ENCODE measurements at places on chromosomes 7 and 10.

DNA sequence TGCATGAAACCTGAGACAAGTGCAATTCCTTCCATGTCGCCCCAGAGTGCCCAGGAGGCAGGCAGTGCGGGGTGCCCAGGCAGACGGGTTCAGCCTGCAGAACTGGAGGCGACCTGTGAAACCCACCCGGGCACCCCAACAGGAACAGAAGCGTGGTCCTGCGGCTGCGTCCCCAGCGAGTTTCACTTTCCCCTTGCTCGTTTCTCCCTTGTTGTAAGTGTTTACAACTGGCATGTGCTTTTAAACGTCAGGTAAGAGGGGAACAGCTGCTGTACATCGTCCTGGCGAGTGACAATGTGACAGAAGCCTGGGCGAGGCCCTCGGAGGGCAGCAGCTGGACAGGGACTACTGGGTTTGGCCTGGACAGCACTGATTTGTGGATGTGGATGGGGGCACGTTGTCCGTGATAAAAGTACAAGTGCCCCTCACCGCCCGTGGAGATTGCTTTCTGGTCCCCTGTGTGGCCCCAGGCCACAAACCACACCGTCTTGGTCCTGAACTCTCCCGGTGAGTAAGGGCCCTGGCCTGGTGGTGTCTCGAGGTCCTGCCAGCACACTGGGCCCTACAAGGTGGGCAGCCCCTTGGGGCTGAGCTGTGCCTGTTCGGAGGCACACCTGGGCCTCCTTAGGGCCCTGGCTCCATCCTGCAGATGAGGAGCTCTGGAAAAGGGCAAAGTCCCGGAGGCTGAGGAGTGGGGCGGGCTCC is 4.0 kb downstream of the VENTX start:
- DNase-seq, result no peak

DNA sequence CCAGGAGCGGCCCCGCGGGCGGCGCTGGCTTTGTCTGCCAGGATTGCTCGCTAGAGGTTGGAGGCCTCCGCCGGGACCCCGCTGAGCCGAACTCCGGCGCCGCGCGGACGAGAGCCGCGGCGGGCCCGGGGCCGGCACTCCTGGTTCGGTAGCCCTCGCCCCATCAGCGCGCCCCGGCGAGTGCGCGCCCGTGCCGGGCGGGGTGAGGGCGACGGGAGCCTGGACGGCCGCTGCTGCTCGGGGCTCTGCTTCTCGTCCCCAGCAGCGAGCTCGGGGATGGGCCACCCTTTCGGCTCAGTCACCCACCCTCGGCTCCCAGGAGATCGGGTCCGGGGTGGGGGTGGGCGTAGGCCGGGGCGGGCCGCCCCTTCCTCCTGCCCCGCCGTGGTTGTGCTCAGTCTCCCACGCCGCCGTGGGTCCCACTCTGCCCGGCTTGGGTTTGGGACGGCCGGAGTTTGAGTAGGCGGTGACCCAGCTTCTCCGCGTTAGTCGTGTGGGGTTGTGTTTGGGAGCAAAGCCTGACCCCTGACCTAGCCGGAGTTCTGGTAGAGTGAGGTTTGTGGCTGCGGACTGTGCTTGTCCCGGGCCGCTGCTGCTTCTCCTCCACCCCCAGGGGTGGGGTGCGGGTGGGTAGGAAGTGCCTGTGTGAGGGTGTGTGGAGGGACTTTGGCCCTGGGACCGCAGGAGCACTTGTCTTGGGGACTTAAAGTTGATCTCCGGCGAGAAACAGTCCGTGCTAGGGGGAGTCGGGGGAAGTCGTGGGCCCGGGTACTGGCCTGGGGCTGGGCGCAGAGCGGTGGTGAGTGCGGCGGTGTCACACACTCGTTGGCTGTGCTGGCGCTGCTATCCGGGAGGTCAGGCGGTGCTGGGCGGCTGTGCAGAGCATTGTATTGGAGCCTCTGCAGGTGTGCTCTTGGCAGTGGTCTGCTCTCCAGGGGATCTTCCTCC is 677 bp downstream of the TSPAN14 start:
- DNase-seq, result no peak

GRCh38 chr7:44184873-44185446 is 4.3 kb downstream of the GCK start:
- DNase-seq, result no peak

DNA sequence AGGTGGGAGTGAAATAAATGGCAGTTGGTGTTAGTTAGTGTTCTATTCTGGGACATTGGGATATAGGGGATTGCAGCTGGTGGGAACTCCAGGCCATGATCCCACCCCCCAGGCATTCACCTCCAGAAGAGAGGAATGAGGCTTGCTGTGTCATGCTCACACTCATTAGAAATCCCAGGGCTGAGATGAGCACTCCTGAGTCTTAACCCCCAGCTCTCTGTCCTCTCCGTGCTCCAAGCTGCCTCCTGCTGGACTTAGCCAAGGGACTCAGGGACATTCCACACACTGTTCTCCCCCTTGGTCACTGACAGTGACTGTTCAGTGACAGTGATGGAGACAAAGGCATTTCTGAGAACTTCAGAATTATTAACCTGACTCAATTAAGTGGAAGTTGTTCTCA is 21.5 kb downstream of the CYP26A1 start:
- no peak for DNase-seq

GRCh38 chr7:1247527-1248041 is 14.9 kb downstream of the UNCX start:
- DNase-seq, result no peak

DNA sequence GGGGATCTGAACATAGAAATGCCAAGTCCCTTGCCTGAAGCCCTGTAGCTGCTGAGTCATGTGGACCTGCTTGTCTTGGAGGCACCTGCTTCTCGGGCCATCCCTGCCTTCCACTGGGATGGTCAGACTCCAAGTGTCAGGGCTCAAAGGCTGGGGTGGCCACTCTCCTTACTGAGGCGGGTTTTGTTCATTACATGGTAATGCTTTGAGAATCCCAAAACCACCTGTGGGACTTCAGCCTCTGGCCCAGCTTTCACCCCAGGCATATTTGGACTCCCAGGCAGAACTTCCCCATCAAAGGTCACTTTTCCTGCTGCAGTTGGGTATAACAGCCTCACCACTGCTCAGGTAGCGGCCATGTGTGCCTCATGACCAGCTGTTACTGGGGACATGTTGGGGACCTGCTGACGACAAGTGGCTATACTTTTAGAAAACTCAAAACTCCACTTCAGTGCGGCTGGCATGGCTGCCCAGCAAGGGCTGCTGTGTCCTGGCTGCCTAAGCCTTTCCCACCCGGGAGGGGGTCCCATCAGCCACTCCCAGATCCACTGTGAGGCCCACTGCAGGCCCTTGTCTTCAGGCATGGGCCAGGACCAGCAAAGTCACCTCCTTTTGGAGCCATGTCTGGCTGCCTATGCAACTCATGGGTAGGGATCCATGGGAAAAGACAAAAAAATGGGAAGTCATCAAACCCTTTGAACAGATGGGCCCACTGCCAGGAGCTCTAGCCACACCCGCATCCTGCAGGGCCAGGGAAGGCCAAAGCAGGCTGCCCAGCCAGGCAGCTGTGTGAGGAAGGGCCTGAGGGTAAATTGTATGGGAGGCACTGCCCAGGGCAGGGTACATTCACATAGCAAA is 96.7 kb downstream of the ARHGAP22 start:
- DNase-seq, result no peak

DNA sequence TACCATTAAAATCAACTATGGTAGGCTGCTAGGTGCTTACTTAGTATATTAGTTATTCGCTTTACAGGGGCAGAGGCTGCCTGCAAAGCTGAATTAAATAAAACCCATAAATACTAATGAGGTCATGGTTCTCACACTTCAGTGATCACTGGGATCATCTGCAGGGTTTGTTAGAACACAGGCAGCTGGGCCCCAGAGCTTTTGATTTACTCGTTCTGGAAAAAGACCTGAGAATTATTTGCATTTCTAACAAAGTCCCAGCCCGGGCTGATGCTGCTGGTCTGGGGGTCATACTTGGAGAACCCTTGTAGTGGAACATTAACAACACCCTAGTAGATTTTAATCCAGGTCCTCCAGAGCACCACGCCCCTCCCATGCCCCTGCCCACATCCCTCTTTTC is 8.5 kb downstream of the UCN3 start:
- no peak for DNase-seq

DNA sequence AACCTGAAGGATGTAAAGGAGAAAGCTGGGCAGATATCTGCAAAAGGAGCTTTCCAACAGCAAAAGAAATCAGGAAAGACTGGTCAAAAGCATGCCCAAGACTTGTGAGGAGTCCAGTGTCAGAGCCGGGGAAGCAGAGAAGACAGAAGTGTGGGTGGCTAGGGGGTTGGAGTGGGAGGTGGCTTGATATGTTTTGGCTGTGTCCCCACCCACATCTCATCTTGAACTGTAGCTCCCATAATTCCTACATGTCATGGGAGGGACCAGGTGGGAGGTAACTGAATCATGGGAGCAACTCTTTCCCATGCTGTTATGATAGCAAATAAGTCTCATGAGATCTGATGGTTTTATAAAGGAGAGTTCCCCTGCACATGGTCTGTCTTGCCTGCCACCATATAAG is 84.9 kb downstream of the INHBA start:
- no peak for DNase-seq

- no peak for DNase-seq
These were observed 5.1 kb upstream of the CUL1 start for GRCh38 chr7:148693651-148694050.

DNA sequence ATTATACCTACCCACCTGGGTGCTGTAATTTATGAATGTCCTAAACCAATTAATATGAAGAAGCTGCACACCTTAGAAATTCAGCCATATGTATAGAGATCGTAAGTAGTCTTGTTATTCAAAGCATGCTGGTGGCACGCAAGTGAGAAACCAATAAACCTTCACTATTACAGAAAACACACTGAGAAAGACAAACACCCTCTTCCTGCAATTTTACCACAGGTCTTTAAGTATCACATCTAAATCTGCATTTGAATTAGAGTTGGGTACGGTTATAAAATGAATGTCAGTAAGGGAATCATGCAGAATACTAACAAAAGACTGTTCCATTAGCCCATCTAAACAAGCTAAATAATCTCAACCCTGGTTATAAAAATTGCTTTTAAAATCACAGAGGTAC is 33.8 kb downstream of the CCNJ start:
- no peak for DNase-seq

DNA sequence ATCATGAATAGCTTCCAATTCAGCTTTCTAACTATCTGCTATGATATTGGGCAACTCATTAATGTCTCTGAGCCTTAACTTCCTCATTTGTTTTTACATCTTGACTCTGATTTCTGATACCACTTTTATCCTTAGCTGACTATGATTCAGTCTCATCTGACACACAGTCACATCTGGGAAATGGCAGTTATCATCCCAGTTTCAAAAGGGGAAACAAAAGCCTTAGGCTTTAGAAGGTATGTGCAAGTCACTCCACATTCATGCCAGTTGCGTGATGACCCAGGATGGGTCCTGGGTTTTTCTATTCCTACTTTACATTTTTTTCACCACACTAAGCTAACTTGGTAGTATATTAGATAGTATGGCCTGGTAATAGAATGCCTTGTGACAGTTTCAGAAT is 12.7 kb downstream of the SCIN start:
- DNase-seq, result no peak

GRCh38 chr10:8036506-8037198 is 17.8 kb upstream of the GATA3 start:
- no peak for DNase-seq

- DNase-seq, result no peak
These were observed 70.9 kb upstream of the LOXL4 start for GRCh38 chr10:98338896-98339295.

- DNase-seq, result no peak
These were observed 55.0 kb downstream of the CDH23 start for GRCh38 chr10:71451754-71452153.

DNA sequence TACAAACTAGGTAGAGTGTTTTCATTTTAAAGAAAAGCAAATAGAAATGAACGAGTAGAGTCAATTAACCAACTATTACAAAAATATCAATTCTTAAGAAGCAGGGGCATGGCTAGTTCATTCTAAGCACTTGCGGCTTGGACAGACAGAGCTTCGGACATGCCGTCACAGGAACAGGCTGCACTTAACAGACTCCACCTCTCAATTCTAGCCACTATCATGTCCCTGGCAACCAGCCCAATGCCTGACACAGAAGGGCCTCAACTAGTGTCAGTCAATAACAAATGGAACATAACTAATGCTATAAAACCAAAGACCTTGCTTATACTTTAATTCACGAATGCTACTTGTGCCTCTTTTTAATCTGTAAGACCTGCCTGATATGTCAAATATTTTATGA is 74.4 kb downstream of the TPK1 start:
- no peak for DNase-seq

DNA sequence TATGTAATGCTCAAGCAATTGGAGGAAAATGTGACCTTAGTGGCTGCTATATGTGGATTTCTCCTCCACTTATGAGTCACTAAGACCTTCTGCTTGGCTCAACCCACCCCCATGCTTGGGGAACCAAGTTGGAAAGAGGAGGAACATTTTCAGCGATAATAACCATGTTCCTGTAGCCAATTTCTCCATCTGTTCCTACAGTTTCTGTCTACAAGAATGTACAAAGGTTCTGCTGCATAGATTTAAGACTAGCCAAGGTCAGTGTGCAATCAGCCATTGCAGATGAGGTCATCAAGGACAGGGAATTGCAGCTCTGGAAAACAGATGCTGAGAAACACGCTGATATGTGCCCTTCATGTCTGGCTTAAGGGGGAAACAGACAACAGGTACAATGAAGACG is 5.6 kb upstream of the NRCAM start:
- no peak for DNase-seq

DNA sequence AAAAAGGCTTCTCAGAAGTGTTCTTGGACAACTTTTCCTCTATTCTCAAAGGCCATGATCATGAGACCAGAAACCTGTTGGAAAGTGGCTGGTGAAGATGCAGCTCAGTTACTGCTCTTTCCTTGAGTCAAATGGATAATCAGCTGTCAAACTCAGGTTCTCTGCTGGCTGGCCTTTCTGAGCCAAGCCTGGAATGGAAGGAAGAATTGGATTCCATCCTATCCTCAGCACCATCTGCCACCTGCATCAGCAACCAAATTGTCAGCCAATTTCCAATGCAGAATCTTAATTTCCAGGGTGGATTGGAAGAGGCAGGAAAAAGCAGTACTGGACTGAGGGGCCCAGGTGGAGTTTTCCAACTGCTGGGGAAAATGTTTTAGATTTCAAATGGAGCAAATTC is 631.7 kb downstream of the KCNMA1 start:
- DNase-seq, result no peak

DNA sequence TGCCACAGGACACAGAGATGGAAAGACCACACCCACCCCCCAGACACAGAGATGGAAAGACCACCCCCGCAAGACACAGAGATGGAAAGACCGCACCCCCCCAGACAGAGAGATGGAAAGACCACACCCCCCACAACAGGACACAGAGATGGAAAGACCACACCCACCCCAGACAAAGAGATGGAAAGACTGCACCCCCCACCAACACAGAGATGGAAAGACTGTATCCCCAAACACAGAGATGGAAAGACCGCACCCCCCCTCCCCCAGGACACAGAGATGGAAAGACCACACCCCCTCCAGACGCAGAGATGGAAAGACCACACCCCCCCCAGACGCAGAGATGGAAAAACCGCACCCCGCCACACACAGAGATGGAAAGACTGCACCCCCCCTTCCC is 8.0 kb downstream of the ZNF511 start:
- no peak for DNase-seq

Data from stimulated activated CD8-positive, alpha-beta memory T cell treated with anti-CD3 and anti-CD28 coated beads, Interleukin-4, amount 100 ng/mL, for 1 hour (primary cell).